Naive B cell (primary cell): ENCODE measurements at places on chromosomes 7 and 10. TPM values are rescaled to one million over a fixed set of nuclear protein-coding genes. Genes with fewer than 3 reads are reported as not detected.

GRCh38 chr7:94244760-94245159 lies 149.9 kb upstream of the COL1A2 start:
- no peak for DNase-seq
- no peak overlapping the region for H3K27ac ChIP-seq
- H3K4me3 ChIP-seq: no peak overlapping the region

GRCh38 chr10:43394868-43395267 lies 14.1 kb downstream of the HNRNPF start:
- H3K27me3 ChIP-seq: no peaks in the 10 kb centered on the region
- H3K4me3 ChIP-seq: peak overlapping the region; percentile 57
- peak overlapping the region; percentile 94 for H3K27ac ChIP-seq
- no peak for DNase-seq
- peaks cover 14% of the 10 kb centered on the region for H3K36me3 ChIP-seq

Gene MOSPD3
- polyA plus RNA-seq: 7.7 TPM

DNA sequence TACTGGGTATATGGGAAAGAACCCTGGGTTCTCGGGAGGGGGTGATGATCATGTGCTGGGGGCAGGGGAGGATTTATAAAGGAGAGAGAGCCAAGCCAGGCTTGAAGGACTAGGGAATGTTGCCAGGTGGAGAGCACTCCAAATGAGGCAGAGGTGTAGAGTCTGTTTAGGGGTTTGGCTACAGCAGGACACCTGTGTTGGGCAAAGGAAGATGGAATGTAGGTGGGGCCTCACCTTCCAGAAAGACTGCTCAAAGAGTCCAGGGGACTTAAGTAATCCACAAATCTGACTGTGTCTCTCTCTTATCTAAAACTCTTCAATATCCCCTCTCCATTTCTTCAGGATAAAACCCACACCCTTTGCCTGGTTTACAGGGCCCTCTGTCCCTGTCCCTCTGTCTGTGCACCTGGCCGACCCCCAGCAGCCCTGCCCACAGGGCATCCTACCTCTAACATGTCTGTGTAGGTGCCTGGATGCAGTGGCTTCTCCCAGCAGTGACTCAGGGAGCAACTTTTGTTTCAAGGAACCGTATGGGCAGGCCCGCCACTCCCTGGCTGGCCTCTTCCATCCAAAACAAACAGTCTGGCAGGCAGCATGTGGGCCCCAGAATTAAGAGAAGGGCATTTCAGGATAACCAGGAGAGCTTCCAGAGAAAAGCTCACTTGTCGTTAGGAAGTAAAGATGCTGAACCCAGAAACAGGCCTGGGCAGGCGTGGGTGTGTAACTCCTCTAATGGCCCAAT lies 10.6 kb upstream of the PLEKHA1 start:
- peaks cover under 1% of the 10 kb centered on the region for H3K36me3 ChIP-seq
- no peak overlapping the region for H3K4me3 ChIP-seq
- no peak for DNase-seq
- no peak overlapping the region for H3K27ac ChIP-seq

Gene OPALIN
- not detected for polyA plus RNA-seq

Gene TEX36
- polyA plus RNA-seq: not detected

Gene TLL2
- not detected for polyA plus RNA-seq

GRCh38 chr7:107622429-107622828 lies 38.2 kb upstream of the SLC26A4 start:
- no peak overlapping the region for H3K27ac ChIP-seq
- H3K36me3 ChIP-seq: peaks cover 6% of the 10 kb centered on the region
- no peaks in the 10 kb centered on the region for H3K4me1 ChIP-seq
- no peak overlapping the region for H3K4me3 ChIP-seq
- DNase-seq: no peak
